ENCODE measurements at places on chromosomes 12 and 14.

GRCh38 chr14:86168371-86168770 is 638.4 kb downstream of the FLRT2 start:
- H3K27ac ChIP-seq, result no peak overlapping the region
- no peak overlapping the region for H3K4me3 ChIP-seq
- H3K36me3 ChIP-seq, result no peaks in the 10 kb centered on the region

DNA sequence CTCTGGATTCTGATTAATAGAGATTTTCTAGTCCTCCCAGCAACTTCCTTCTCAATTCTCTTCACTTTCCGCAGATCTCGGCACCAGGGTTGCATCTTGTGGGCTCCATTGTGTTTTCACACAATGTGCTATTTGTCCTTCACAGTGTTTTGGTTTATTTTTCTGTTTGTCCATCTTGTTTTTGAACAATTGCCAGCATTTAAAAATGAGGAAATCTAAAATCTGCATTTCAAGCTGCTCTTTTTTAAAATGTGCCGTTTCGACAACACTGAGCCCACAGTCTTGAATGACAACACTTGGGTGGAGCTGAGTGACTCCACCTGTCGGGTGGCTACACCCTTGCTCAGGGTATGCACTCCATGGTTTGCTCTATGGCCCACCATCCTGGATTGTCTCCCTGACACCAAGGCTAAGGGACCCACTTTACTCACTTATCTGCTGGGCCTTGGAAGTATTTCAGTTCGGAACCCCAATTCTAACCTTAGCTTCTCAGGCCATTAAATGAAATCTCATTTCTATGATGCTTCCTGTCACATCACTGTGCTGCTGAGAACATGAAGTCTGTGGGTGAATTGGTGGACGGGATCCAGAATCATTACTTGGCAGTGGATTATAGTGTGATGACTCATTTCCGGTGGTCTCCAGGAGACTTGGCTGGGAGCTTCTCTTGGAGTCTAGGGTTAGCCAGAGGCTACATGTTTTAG is 3.4 kb upstream of the MYRFL start:
- no peak for DNase-seq
- no peaks in the 10 kb centered on the region for H3K4me1 ChIP-seq
- H3K27ac ChIP-seq, result no peak overlapping the region
- no peaks in the 10 kb centered on the region for H3K36me3 ChIP-seq
- no peaks in the 10 kb centered on the region for H3K27me3 ChIP-seq

DNA sequence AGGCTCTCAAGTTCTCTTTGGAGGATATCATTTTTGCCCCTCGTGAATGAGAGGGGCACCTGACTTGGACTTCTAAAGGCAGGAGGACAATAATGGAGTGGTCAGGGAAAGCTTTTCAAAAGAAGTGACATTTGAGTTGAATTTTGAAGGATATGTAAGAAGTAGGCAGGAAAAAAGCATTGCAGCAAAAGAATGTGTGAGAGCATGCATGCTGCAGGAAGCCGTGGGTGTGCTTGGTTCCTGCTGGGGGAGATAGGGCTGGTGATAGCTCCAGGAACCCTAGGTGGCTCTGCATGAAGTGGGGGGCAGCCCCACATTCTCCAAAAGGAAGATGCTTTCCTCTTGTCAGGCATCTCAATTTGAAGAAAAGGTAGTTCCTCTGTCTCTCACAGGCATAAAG is 23.1 kb downstream of the ACVR1B start:
- no peak overlapping the region for H3K4me3 ChIP-seq
- no peak overlapping the region for H3K27ac ChIP-seq
- no peaks in the 10 kb centered on the region for H3K36me3 ChIP-seq

GRCh38 chr12:116406529-116406928 is 129.0 kb upstream of the MED13L start:
- H3K27me3 ChIP-seq, result no peaks in the 10 kb centered on the region
- DNase-seq, result no peak
- no peak overlapping the region for H3K4me3 ChIP-seq
- no peak overlapping the region for H3K27ac ChIP-seq
- no peaks in the 10 kb centered on the region for H3K36me3 ChIP-seq
- H3K4me1 ChIP-seq, result no peaks in the 10 kb centered on the region

DNA sequence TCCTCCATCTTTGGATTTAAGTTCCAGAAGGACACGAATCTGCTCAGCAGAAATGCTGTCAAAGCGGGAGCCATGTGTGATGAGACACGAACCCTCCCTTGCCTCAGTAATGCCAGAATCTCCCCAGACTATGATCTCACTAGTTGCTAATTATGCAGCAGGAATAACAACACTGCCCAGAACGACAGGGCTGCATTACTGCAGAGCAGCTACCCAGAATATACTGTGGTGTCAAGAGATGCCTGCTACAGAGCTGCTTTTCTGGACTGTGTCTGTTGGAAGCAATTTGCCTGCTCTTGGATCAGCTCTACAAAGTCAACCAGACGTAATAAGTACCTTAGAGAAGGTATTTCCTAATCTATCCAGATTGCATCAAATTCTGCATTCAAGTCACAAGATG is 5.5 kb downstream of the CSRNP2 start:
- no peak for DNase-seq
- H3K27me3 ChIP-seq, result no peaks in the 10 kb centered on the region
- no peaks in the 10 kb centered on the region for H3K36me3 ChIP-seq
- peaks cover 2% of the 10 kb centered on the region for H3K4me1 ChIP-seq
- no peak overlapping the region for H3K4me3 ChIP-seq
- no peak overlapping the region for H3K27ac ChIP-seq

DNA sequence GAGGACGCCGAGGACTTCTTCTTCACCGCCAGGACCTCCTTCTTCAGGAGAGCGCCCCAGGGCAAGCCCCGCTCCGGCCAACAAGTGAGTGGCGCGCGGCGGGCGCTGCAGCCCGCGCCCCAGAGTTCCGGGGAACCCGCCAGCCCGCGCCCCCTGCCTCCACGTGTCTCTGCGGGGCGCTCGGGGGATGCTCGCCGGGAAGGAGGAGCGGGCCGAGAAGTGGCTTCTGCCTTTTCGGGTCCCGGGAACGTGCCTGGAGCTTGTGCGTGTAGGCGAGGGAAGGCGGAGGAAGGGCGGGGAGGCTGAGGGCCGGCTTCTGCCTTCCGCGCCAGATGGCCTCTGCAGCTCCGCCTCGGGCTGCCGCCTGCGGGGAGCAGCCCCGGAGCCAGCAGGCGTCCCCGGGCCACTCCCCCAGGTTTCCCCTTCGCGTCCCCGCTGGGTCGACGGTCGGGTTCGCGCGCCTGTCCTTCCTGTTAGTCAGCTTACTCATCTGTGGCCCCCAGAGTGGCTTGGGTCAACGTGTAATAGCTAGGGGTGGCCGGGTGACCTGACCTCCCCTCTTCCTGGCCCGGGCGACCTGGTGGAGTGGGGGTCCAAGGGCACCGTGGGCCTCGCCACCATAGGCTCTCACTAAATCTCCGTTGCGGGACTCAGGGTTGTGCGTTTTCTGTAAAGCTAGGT is 505 bp downstream of the RASSF3 start:
- no peaks in the 10 kb centered on the region for H3K36me3 ChIP-seq
- no peak for DNase-seq
- no peaks in the 10 kb centered on the region for H3K27me3 ChIP-seq

GRCh38 chr12:12007001-12007712 is 63.6 kb upstream of the BCL2L14 start:
- peaks cover 9% of the 10 kb centered on the region for H3K4me1 ChIP-seq
- H3K4me3 ChIP-seq, result no peak overlapping the region
- H3K36me3 ChIP-seq, result no peaks in the 10 kb centered on the region
- H3K27ac ChIP-seq, result no peak overlapping the region

DNA sequence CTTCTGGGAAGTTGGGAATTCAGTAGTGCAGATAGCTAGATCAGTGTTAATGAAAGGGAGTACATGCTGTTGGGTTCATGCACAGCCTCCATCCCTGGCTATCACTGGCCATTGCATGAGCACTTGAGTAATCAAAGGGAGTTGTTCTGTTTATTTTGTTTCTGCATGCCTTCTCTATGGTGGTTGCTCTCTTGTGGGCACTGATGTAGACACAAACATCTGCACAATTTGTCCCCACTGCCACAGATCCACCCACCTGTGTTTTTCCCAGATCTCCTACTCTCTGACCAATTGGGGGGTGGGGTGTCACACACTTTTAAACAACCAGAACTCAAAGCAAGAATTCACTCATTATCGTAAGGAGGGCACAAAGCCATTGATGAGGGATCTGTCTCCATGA is 89.7 kb upstream of the DHRS4 start:
- no peaks in the 10 kb centered on the region for H3K27me3 ChIP-seq
- no peaks in the 10 kb centered on the region for H3K4me1 ChIP-seq
- H3K4me3 ChIP-seq, result no peak overlapping the region
- no peak for DNase-seq

DNA sequence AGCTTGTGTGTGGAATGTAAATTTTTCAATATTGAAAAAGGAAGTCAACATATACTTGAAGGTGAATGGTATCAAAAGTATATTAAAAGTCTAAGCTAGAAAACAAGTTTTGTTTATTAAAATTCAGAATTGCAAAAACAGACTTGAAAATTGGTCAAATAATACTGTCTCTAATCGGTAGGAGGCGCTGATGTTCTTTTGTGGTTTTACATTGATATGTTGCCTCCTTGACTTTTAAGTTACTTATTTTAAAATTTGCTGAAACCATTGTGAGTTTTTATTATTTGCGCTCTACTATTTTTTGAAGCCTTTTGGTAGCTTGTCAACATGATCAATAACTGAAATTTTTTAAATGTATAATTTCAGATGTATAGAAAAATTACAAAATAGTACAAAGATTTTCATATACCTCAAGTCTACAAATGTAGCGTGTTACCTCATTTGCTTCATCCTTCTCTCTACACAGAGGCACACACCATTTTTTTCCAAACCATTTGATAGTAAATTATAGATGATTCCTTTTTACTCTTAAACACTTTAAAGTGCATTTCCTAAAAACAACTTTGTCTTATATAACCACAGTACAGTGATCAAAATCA is 6.9 kb downstream of the RTRAF start:
- no peak for DNase-seq
- no peak overlapping the region for H3K4me3 ChIP-seq
- no peak overlapping the region for H3K27ac ChIP-seq
- H3K36me3 ChIP-seq, result peaks cover 3% of the 10 kb centered on the region

DNA sequence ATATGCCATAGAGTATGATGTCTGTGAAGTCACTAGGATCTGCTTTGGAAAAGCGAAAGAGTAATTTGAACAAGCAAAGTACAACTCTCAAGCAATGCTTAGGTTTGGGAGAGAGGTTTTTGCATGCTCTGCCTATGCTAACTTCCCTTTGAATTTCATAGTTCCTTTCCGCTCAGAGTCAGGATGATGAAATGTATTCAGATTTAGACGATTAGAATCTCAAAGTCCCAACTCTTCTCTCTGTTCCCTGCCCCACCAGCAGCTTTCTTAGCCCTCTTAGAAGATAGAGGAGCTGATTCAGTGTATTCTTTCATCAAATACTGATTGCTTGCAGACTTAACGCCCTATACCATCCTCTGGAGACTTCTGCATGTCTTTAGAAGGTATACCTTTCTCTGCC is 11.5 kb downstream of the RAB5B start:
- H3K36me3 ChIP-seq, result peaks cover 6% of the 10 kb centered on the region
- no peak for DNase-seq
- H3K27me3 ChIP-seq, result no peaks in the 10 kb centered on the region
- no peak overlapping the region for H3K4me3 ChIP-seq
- H3K27ac ChIP-seq, result no peak overlapping the region

GRCh38 chr12:114747012-114747858 is 63.3 kb upstream of the TBX3 start:
- no peaks in the 10 kb centered on the region for H3K27me3 ChIP-seq
- no peak overlapping the region for H3K27ac ChIP-seq
- no peaks in the 10 kb centered on the region for H3K36me3 ChIP-seq
- peaks cover 4% of the 10 kb centered on the region for H3K4me1 ChIP-seq
- H3K4me3 ChIP-seq, result no peak overlapping the region
- DNase-seq, result no peak

- H3K27ac ChIP-seq, result no peak overlapping the region
- H3K27me3 ChIP-seq, result no peaks in the 10 kb centered on the region
- H3K4me3 ChIP-seq, result no peak overlapping the region
- H3K4me1 ChIP-seq, result peaks cover 4% of the 10 kb centered on the region
- DNase-seq, result no peak
- H3K36me3 ChIP-seq, result no peaks in the 10 kb centered on the region
These were observed 44.7 kb downstream of the FERMT2 start for GRCh38 chr14:52906141-52906601.

GRCh38 chr12:104863296-104863948 is 94.7 kb downstream of the SLC41A2 start:
- no peak for DNase-seq
- no peaks in the 10 kb centered on the region for H3K4me1 ChIP-seq
- H3K27me3 ChIP-seq, result no peaks in the 10 kb centered on the region
- H3K27ac ChIP-seq, result no peak overlapping the region
- H3K36me3 ChIP-seq, result no peaks in the 10 kb centered on the region

- no peak overlapping the region for H3K4me3 ChIP-seq
- no peaks in the 10 kb centered on the region for H3K4me1 ChIP-seq
- no peaks in the 10 kb centered on the region for H3K27me3 ChIP-seq
These were observed 150.7 kb downstream of the CAND1 start for GRCh38 chr12:67419810-67420209.

DNA sequence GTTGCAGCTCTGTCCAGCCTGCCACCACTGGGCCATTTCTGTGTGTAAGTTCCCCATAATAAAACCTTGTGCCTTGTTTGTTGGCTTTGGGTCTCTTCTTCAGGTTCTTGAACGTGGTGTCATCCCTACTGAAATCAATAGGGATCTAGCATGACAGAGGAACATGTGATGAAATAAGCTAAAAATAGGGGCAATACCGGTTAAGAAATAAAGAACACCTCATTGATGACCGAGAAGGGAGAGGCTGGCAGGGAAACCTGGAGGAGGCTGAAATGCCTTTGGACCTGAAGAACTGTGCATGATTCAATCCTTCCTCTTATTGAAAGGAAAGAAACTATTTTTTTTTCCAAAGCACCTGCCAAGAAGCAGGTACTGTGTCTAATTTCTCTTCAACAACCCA is 172.3 kb downstream of the PPM1H start:
- H3K4me3 ChIP-seq, result no peak overlapping the region
- H3K27me3 ChIP-seq, result no peaks in the 10 kb centered on the region
- H3K4me1 ChIP-seq, result no peaks in the 10 kb centered on the region
- no peaks in the 10 kb centered on the region for H3K36me3 ChIP-seq

DNA sequence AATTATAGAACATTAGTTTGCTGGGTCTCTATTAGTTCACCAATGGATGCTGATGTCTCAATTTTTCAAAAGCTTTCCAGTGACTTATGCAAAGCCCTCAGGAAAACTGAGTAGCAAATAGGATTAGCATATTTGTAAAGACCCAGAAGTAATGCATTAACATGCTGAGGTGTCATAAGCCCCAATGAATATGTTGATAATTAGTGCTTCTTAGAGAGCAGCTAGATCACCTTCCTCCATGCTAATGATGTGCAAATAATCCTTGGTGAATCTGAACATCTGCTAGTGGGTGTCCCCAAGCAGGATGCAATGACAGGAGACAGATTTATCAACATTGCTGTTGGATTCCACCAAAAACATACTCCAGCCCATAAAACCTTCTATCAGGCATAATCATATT is 19.0 kb downstream of the IFNG start:
- no peak overlapping the region for H3K4me3 ChIP-seq
- no peaks in the 10 kb centered on the region for H3K4me1 ChIP-seq
- no peak for DNase-seq
